ENCODE measurements at places on chromosomes 2 and 18.

GRCh38 chr2:28991021-28991420 is 9.9 kb downstream of the TOGARAM2 start:
- no peak for DNase-seq

DNA sequence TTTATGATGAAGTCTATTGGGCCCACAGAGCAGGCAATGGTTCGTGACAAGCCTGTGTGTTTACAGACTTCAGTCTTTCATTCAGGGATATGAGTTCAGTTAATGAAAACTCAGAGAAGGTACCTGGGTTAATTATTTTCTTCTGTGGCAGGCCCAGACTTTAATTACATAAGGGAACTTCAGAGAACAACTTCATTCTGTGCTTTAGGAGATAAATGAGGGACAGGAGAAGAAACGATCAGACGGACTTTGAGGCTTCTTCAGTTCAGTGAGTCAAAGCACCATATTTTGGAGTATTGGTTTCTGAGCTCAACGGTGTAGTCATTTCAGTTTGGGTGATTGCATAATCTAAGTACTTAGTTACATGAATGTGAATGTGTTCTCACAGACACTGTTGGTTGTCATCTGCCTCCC is 203.0 kb upstream of the KCNJ3 start:
- no peak for DNase-seq

DNA sequence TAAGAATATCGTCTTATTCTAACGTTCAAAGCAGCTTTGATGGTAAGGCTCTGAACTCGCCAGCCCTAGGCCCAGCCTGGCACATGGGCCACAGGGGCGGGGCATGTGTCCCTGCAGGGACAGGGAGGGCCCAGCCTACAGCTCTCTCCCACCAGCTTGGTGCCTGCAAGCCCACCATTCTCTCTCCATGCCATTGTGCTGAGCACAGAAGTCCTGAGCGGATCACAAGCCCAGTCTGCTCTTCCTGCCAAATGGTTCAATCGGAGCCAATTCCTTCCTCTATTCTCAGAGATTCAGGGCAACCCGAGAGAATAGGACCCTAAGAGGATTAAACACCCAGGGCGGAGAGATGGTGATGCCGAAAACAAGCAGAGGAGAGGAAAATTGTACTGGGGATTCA is 50.3 kb upstream of the APCDD1 start:
- DNase-seq, result no peak

DNA sequence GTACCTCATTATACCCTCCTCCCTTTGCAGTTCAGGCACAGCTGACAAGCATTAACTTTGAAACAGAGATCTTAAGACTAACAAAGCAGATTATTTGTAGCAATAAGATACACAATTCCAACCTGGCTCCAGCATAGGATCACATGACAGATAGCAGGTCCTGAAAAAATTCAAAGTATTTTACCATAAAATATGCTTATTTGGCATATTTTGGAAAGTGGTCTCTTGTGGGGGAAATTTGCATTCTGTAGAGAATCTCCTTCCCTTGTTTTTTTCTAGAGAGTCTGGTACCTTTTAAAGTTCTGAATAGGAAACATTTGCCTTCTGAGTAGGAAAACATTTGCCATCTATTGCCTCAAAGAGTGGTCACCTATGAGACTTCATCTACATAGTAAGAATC is 212.8 kb upstream of the SH3BP4 start:
- no peak for DNase-seq

GRCh38 chr2:58293056-58293455 is 51.9 kb upstream of the FANCL start:
- no peak for DNase-seq

DNA sequence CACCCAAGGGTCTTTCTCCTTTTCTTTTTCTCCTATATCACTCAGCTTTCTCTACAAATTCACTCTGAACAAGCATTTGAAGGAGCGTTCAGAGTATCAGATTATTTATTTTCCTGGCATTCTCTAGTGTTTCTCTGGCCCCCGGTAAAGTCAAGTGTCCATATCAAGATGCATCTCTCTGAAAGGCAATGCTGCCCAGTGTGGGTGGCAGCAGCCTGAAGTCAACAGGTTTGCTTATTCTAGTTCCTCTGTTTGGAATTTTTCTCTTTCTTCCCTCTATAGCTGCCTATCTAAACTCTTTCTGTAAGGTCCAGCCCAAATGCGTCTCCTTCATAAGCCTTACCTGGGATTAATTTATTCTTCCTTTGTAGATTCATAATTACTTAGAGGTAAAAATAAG is 526.2 kb upstream of the TNP1 start:
- DNase-seq, result no peak

DNA sequence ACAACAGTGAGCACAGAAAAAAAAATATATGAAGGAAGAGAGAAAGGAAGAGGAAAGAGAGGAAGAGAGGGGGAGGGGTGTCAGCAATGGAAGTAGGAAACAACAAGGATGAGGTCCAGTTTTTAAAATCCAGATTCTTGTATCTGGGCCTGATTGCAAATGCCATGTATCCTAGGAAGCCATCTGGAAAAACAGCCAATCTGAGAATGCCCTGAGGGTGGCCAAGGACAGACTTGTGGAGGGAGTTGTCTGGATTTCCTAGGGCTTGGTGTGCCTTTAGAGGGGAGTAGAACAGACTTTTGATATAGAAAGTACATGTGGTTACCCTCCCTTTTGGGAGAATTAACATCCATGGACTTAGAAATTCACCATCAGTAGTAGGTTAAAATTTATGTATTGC is 47.1 kb downstream of the PRKCE start:
- DNase-seq, result no peak

- no peak for DNase-seq
Measured at GRCh38 chr2:37689751-37690150, 18.3 kb upstream of the CDC42EP3 start.

- peak; percentile 78 for DNase-seq
Measured at GRCh38 chr18:23540867-23541266, 37.6 kb downstream of the RMC1 start.
